GM20000 (cell line): ENCODE measurements at places on chromosomes 2 and 18.
A peak's percentile ranks its signal among the peaks of the same experiment; 100 is the strongest.

DNA sequence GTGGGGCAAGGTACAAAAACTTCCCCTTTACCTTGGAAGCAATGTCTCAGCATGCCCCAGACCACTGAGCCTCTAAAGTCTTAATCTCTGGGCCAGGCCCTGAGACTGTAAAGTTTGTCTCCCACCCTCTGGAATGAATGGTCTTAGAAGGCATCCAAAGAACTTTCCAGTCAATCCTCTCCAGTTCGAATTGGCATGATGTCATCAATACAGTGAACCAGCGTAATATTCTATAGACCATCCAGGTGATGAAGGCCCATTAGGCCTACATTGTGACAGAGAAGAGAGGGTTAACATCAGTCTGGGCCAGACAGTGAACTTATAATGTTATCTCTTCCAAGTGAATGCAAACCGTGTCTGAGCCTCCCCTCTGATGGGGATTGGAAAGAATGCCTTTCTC, 11.2 kb downstream of the MAB21L4 start:
- no peak for DNase-seq

GRCh38 chr2:119293900-119294299, 70.3 kb downstream of the STEAP3 start:
- DNase-seq: no peak

DNA sequence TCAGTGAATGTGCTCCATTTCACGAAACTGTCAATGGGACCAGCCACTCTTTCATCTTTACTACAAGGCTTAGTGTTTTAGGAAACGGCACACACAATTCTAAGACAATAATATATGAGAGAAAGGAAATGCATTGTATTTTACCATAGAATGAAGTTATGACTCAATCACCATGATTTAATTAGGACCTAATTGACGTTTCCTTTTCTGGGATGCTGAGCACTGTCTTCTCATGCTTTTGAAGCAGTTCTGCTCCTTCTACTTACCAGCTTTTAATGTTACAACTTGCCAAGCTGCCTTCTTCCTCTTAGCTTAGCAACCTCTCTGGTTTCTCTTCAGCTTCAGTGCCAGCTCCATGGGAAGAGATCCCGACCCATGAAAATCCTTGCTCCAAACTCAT, 94.3 kb upstream of the SERPINE2 start:
- no peak for DNase-seq

GRCh38 chr2:71223767-71224333, 3.1 kb downstream of the PAIP2B start:
- DNase-seq: peak; percentile 23

DNA sequence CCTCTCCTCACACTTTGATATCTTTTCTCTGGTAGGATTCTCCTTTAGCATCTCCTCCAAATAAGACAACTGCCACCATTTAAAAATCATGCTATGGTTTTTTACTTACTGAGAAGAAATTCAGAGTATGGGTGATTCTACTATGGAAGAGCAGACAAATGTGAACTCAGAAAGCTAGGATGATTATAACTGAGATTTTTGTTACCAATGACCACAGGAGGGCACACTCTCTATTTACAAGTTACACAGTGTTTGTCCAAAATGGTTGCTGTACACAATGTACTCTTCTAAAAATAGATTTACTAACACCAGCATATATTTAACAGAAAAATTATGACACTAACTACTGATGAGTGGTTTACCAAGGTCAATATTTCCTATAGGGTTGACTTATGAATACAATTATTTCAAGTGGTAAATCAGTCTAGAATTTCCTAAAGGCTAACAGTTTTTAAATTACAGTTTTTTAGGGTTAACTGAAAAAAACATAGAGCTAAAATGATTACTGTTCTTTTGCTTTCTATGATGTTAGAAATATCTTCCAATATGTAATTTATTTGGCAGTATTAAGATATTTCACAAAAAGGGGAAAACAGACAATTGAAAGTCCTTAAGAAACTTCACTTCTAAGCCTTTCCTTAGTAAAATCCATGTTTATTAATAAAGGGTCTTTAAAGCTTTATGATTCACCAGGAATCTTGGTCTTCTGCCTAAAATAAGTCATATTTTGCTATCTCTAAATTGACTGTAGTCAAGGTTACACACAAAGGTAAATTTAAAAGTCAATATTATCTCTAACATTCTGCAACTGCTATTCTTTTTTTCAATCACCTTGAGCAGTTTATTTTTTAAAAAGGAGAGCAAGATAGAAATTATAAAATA, 57.2 kb downstream of the MAP4K3 start:
- DNase-seq: peak; percentile 33

DNA sequence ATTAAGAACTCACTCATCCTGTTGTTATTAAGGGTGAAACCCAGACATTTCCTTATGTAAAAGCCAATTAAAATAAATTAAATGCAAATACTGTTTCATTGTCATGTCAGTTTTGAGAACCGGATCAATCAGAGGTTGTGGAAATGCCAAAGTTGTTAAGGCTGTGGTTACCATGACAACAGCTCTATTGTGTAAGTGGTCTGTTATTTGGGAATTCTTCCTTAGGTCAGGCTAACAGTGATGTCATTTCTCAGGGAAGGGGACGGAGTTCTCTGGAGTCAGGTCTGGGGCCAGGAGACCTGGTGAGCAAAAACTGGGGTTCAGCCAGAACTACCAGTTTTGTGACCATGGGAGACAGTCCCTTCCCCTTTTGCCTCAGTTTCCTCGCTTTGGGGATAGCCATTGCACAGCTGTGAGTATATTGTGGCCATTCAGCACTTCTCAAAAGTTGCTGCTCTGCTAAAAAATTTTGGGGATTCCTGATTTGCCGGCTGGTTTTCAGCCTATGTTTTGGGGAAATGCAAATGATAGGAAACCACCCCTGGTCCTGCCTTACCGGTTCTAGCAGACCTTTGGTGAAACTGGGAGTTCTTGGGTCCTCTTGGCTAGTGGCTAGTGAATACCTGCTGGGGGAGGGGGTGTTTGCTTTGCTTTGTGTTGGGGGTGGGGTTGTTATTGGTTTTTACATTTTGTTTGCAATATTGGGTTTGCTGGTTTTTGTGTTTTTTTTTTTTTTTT, 21.6 kb downstream of the HPCAL1 start:
- no peak for DNase-seq

GRCh38 chr2:65495251-65495877, 63.0 kb upstream of the SPRED2 start:
- DNase-seq: no peak

- peak; percentile 58 for DNase-seq
These were observed 80.0 kb upstream of the TMEM200C start for GRCh38 chr18:5975111-5976002.

- no peak for DNase-seq
These were observed 35.1 kb downstream of the TANC1 start for GRCh38 chr2:159003555-159003954.

DNA sequence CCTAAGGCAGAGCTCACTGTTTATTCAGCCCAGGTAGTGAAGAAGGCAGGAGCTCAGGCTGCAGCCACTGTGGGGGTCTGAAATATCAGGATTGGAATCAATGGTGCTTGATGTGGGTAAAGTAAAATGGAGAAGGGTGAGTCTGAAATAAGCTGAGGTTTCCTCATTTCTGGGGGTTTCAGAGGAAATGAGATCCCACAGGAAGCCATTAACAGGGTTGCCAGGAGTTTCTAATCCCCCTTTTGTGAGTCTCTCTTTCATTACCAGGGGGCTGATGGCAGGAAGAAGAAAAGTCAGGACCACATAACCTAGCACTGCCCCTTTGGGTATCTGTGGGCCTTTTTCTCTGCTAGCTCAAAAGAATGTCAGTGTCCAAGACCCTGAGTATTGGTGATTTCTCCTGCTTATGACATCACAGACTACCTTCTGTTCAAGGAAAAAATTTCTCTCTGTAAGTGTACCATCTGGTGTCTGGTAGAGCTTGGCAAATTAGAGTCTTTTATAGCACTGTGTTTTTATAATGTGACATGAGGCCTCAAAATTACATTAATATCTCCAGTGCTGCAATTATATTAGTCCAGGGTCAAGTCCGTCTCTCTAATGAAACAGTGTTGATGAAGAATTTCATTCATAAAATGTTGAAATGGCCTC, 56.0 kb downstream of the LBH start:
- DNase-seq: no peak

GRCh38 chr2:241914542-241914941, 45.0 kb downstream of the RTP5 start:
- no peak for DNase-seq

DNA sequence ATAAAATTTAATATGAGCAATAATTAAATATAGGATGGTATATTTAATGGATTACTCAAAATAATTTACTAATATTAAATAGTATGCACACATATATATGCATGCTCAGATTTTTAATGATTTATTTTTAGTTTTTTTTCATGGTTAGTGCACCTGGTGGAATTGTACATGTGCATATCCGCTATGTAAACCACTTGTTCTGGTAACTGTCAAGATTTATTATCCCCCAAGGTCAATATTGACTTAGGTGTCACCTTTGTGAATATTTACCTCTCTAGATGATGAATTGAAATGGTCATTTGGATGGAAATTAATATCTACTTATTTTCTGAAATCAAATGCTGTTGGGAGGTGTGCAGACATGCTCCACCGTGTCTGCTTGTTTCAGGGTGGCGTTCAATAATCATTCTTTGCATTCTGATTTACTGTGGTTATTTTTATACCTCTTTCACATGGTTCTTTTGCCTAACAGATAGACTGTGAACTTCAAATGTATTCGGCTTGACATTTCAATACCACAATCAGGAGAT, 14.7 kb downstream of the CNTNAP5 start:
- no peak for DNase-seq

- DNase-seq: no peak
These were observed 76.7 kb downstream of the BOLA3 start for GRCh38 chr2:74070991-74071390.

- DNase-seq: no peak
These were observed 678.0 kb upstream of the RAB6C start for GRCh38 chr2:129301431-129301913.

DNA sequence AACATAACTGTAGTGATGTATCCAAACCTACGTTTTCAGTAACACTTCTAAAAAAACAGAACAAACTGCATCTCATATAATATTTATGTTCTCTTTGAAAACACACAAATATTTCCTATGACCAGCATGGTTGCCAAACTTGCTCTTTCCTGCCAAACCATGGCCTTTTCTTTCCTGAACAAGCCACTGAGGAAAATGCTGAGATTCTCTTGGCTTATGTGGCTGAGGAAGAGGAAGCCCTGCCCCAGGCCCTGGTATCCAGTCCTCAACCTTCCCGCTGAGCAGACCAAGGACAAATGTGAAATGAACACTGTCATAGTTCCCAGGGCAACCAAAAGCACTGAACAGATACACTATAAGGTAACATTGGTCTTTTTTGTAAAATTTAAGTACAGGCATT, 35.9 kb upstream of the NARS1 start:
- no peak for DNase-seq

GRCh38 chr2:173602153-173602795, 247.6 kb downstream of the CDCA7 start:
- DNase-seq: no peak

GRCh38 chr18:76422121-76422520, 72.9 kb downstream of the ZNF516 start:
- DNase-seq: no peak

- DNase-seq: no peak
These were observed 343.1 kb downstream of the CYRIA start for GRCh38 chr2:16322308-16323125.

- peak; percentile 34 for DNase-seq
These were observed 12.1 kb upstream of the SRSF7 start for GRCh38 chr2:38763228-38763627.

DNA sequence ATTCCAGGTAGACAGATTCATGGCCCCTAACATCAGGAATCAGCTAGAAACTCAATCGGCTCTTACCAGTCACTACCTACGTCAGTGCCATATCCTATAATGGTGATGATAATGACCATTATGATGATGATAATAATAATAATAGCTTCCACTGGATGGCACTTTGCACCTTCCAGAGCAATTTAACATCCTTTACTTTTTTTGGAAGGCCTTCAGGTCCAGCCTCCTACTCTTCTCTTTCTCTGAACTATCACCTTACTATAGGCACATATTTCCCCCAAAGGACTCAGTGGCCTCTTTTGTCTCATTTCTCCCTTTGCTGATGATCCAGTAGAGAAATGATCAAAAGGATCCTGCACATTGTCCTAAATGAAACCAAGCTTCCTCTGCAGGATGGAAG, 56.0 kb downstream of the BCL11A start:
- DNase-seq: no peak

- DNase-seq: no peak
These were observed 159.7 kb downstream of the DOCK10 start for GRCh38 chr2:224882291-224883171.

GRCh38 chr2:38178556-38179419, 102.8 kb upstream of the CYP1B1 start:
- DNase-seq: peak; percentile 40

DNA sequence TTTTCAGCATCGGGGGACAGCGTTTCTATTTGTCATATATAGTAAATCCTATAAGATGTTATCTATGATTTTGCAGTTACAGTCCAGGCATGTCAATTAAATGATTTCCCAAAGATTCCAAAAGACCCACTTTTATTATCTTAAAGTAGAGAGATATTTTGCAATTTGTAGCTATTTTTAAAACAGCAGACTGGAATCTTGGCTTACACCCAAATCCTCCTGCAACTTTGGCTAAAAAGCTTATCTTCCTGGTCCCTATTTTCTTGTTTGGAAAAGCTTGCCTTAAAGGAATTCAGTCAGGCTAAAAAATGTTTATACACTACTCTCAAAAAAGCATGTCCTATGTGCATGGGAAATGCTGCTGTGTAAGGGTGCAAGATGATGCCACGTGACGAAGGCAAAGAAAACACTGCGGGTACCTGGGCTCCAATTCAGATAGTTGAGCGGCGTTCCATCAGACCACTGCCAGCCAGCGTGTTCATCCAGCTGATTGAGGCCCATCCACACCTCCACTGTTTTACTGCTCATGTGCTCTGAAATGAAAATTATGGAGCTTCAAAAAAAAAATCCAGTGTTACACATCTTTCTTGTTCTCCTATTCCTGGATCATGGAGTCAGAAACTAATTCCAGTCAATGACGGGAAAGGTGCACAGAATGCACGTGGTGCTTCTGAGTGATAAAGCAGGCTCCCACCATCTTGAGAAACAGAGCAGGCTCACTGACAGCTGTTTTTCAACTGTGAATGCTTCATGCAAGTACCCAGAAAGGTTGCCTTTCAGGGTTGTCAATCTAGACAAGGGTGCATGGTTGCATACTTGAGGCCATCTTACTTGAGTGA, 33.8 kb downstream of the PLA2R1 start:
- DNase-seq: no peak

- DNase-seq: no peak
These were observed 338.3 kb downstream of the DYSF start for GRCh38 chr2:71791501-71792135.

GRCh38 chr2:32222966-32223365, 41.7 kb downstream of the NLRC4 start:
- no peak for DNase-seq

DNA sequence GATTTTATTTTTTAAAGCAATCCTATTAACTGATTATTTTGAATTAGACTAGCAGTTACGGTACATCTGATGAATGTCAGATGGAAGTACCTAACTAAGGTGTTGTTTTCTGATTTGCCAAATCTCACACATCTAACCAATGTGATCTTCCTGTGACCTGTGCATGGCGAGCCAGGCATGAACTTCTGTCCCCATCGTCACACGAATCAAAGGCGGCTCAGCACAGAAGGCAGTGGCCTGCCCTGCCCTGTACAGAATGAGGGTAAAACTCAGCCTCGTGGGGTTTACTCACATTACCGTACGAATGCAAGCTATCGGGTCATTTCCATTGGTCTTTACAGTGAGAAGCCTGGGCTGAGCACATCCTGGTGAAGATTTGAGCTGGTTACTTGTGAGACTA, 87.3 kb downstream of the WDSUB1 start:
- no peak for DNase-seq

GRCh38 chr18:63182861-63183260, 136.7 kb downstream of the BCL2 start:
- DNase-seq: no peak
